ENCODE measurements at places on chromosomes 2 and 18.
A peak's percentile ranks its signal among the peaks of the same experiment; 100 is the strongest.

- DNase-seq, result no peak
These were observed 8.8 kb downstream of the FZD7 start for GRCh38 chr2:202042444-202042843.

- no peak for DNase-seq
These were observed 17.6 kb downstream of the ACSL3 start for GRCh38 chr2:222878301-222878876.

- no peak for DNase-seq
These were observed 392.4 kb downstream of the TXNL1 start for GRCh38 chr18:56245866-56246580.

DNA sequence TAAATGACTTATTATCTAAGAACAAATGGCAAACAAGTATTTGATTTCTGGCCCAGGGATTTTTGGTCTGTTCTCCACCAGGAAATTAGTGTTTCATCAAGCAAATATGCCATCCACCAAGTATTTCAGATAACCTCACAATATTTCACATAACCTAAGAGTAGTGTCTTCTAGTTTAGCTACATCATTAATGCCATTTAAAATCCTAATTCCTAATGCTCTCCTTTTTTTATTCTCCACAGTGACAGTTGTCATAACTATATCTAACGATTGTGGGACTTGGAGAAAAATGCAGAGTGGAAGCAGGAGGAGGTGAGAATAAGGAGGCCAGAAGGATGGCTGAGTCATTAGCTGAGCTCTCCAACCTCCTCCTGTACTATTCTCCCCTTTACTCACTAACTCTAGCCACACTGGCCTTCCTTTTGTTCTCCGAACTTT lies 58.5 kb upstream of the CTLA4 start:
- no peak for DNase-seq

DNA sequence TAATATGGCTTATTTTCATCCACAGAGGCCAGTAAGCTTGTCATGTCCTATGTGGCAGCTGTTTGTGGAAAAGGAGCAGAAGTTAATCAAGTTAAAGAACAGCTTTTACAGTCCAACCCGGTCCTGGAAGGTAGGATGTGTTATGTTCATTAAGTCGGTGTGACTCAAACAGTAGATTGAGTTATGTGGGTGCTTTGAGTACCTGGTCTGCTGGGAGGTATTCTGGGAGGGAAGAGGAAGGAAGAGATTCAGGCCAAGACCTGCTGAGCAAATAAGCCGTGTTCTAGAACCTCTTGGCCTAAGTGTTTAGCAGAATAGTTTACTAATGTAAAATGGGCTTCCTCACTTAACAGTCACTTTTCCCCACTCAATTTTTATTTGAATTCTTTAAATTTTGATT lies 96.2 kb downstream of the MYO1B start:
- no peak for DNase-seq

DNA sequence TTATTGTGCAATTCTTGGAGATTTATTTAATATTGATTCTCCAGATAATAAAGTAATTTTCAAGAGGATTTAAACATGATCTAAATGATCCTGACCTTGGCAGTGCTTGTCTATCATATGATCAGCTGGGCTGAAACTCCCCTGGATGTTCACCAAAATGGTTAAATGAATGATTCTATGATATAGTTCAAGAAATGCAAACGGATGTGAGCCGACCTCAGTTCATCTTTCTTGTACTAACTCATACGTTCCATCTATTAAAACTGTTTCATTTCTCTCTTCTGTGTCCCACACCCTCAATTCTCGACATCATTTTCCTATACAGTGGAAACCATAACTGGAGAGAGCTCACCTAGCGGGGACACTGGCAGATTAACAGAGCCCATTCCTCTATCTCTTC lies 281.7 kb upstream of the CCDC68 start:
- DNase-seq, result no peak

DNA sequence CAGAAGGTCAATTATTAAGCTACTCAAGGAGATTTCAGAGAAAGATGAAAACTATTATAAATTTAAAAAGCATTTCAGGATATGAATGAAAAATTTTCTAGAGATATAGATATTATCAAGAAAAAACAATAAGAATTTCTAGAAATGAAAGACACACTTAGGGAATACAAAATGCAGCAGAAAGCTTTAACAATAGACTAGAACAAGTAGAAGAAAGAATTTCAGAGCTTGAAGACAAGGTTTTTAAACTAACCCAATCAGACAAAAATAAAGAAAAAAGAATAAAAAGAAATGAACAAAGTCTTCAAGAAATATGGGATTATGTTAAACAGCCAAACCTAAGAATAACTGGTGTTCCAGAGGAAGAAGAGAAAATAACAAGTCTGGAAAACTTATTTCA lies 34.4 kb downstream of the FLACC1 start:
- no peak for DNase-seq

DNA sequence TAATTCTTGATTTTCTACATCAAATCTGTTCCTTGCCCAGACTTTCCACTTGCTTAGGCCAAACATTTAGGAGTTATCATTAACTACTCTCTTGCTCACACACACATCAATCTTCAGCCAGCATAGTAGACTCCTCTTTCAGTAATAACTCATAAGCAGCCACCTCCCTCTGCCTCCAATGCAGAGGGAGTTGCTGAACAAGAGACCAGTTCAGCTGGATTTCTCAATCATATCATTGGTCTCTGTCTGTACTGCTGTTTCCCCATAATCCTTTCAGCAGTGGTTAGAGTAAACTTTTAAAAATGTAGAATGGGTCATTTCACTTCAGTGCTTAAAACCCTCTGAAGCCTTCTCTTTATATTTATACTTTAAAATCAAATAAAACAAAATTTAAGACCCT lies 112.9 kb downstream of the SLC39A10 start:
- no peak for DNase-seq

- no peak for DNase-seq
These were observed 2.7 kb downstream of the GPC1 start for GRCh38 chr2:240437861-240438809.

GRCh38 chr2:33485051-33485450 lies 8.6 kb downstream of the RASGRP3 start:
- no peak for DNase-seq

GRCh38 chr2:205461678-205462665 lies 220.3 kb upstream of the NRP2 start:
- no peak for DNase-seq

GRCh38 chr18:21979171-21979560 lies 190.2 kb upstream of the GATA6 start:
- DNase-seq, result no peak

- DNase-seq, result no peak
These were observed 79.4 kb upstream of the SP3 start for GRCh38 chr2:174044556-174044955.

DNA sequence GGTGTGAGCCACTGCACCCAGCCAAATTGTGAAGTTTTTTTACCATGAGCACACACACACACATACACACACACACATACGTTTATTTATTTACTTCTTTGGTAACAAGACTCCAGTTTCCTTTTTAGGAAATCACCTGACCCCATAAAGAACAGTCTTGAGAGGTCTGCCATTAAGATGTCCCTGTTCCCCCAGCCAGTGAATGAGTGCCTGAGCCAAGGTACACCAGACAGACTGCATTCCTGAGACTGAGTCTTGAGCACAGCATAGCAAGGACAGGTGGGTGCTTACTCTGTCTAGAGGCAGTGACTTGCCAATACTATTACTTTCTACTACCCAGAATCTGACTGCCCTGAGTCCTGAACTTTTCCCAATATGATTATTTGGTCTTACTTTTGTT lies 167.2 kb upstream of the SATB2 start:
- DNase-seq, result no peak

DNA sequence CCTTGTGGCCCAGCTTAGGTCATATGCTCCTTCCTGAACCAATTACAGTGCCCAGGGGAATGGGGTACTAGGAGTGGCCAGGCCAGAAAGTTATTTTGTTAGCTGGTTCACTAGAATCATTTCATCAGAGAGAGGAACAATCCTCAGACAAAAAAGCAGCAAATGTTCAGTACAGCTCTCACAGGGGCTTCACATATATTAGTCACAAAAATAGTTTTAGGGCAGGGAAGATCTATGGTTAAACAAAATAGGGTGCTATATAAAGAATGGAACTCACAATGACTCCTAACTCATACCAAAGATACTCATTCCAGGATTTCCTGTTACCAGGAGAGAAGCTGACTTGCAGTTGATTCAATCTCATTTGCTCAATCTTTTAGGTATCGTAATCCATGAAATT lies 71.0 kb downstream of the CWC22 start:
- DNase-seq, result no peak

DNA sequence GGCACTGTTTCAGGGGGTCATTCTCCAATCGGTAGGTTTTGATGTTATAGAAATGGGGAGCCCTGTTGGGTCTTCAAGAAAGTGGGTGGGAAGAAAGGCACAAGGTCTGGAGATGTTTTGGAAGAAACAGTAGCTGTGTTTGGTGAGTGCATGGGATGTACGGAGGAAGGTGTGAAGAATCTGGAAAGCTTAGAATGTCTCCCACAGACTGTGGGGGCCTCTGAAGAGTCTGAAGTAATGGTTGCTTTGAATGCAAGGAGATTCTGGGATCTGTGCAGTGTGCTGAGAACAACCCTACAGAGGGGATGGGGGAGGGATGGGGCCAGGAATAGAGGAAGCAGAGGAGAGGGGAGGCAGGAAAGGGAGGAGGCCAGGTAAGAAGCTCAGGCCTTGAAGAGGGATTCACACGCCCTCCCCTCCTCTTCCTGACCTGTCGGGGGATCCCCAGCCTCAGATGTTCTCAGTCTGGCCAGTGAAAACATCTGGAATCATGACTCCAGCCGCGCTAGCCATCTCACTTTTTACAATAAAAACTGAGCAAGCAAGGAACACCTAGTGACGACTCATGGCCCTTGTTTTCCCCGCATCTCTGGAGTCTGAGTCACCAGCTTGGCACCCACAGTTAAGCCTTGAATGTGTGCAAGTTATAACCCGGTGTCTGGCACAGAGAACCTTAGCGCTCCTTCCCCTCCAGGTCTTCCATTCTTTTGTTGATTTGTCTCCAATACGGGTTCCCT lies 74.2 kb downstream of the SH3BP4 start:
- DNase-seq, result peak; percentile 77

GRCh38 chr2:70565039-70565731 lies 11.6 kb upstream of the TGFA start:
- no peak for DNase-seq

GRCh38 chr2:208033701-208034502 lies 8.6 kb upstream of the PLEKHM3 start:
- no peak for DNase-seq

DNA sequence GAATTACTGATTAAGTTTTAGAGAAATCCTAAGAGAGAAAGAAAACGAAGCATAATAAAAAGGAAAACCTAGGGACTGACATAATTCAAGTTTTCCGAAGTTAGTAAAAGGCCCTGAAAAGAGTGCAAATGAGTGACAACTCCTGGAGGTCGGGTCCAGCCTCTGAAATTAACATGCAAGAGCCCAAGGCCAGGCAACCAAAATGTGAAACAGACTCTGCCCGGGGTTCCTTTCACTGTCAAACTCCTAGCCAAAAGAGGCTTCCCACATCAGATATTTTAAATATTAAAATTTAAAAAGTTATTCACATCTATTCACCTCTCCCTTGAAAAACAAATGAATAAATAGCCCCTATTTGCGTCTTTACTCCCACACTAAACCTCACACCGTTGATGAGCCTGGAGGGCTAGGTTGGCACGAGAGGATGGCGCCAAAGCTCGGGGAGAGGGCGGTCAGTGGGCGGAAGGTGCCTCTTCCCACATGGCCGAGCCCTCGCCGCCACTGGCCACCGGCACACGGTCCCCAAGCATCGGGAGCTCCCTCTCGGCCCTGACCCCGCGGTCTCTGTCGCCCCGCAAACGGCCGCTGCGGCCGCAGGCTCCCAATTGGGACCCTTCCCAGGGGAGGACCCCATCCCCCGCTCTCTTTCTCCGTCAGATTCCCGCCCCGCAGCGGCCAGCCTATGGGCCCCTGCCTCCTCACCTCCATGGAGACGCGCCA lies 630 bp downstream of the PPM1G start:
- no peak for DNase-seq

- no peak for DNase-seq
These were observed 11.7 kb upstream of the GRHL1 start for GRCh38 chr2:9939587-9940485.

DNA sequence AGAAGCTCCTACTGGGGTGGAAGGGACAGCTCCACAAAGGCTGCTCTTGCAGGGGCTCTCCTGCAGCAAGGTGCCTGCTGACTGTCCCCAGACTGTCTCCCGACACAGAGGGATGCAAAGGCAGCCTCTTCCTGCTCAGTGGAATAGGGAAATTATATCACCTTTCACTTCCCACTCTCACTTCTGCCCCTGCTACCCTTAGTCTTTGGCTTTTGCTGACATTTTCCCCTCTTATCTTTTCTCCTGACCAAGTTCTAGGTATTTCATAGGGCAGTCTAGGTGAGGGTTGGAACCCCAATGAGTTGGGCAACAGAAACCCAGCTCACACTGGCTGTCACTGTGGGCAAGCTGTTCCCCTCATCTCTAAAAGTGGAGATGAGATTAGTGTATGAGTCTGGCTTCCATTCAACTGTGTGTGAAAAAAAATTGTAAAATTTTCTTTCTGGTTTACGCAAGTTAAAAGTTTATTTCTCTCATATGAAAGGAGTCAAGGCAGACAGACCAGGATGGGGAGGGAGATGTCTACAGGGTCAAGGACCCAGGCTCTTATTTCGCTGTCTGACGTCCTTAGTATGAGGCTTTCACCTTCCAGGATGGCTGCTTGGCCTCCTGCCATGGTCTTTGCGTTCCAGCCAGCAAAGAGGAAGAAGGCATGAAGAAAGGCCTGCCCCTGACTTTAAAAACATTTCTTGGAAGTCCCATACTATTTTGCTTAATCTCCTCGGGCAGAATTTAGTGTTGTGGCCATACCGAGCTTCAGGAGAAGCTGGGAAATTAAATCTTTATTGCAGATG lies 7.5 kb upstream of the MOCOS start:
- peak; percentile 37 for DNase-seq

DNA sequence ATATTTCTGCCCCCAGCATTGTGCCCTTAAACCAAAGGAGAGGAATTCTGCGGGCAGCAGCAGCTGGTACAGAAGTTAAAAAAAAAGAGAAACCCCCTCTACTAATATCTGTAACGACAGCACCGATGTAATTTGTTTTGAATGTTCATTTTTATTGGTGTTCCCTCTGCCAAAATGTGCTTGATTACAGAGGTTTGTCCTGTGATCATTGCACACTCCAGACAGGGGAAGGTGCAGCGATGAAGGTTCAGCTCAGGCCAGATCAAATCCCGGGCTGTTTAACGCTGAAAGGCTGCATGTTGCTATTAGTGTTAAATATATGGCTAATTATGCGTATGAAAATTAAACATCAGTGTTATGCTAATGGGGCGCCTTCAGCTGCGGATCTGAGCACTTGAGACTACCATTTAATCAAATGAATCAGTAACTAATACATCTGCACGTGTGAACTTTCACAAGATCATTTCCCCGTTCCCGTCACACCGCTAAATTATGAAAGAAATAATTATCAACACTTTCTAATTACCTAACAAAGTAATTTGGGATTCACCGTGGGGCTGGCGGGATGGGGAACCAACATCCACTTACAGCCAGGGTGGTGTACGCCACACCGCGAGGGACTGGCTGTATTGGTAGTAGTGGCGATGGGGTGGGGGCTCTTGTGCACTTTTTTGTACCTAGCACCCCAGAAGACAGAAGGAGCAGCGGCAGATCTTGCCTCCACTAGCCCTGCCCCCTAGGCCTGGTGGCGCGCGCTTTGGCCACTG lies 1.5 kb upstream of the DLX1 start:
- no peak for DNase-seq

GRCh38 chr2:211477537-211478275 lies 921.3 kb downstream of the CPS1 start:
- DNase-seq, result no peak

All from HFF-Myc (cell line).